ENCODE measurements at places on chromosomes 12 and 14.

GRCh38 chr12:28827861-28828260 is 321.2 kb upstream of the FAR2 start:
- no peak for DNase-seq

DNA sequence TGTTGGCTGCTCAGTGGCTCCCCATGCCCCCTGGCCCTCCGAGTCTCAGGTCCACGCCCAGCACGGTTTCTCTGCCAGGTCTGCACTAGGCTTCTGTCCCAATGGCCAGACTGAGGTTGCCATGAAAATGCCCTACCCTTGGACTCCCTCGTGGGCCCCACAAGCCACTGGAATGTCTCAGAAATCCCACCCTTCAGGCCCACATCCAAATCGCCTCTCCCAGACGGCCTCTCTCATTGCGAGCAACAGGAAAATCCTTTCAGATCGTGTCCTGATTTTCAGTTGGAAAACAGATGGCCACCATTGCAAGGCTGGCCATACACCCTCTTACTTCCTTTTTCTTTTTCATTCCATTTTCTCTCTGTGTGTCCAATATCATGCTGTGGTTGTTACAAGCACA is 77.3 kb downstream of the IRF2BPL start:
- no peak for DNase-seq

DNA sequence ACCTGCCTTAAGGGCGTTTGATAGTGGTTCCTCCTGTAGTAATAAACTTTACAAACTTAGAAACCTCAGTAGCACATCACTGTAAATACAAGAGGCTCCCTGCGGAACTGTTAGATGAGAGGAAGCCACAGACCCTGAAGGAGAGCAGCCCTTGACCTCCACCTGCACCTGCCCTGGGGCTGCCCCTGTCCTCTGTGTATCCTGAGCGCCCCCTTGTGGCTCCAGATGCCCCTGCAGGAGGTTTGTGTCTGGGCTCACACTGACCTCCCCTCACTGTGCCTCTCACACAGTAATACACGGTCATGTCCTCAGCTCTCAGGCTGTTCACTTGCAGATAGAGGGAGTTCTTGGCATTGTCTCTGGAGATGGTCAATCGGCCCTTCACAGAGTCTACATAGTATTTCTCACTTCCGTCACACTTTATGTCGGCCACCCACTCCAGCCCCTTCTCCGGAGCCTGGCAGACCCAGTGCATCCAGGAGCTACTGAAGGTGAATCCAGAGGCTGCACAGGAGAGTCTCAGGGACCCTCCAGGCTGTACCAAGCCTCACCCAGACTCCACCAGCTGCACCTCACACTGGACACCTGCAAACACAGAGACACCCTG is 1059.8 kb downstream of the TMEM121 start:
- DNase-seq, result no peak

DNA sequence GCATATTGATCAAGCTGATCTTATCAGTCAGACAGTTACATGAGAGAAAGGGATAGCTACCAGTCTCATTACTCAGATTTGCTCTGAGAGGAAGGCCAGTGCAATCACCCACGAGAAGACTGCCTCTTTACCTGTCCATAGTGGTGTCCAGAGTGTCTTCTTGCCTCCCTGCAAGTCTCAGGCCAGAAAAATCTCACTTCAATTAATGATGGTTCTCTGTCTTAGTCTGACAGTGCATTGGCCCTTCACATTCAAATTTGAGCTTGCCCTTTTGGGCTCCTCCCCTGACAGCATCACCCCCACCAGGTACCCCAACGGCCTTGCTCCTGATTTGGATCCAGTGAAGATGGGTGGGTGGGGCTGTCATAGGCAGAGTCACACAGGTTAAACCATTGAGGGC is at the start of gene AICDA:
Gene AICDA (minus strand): TSS at position 231 of the 400 bp plus-strand sequence. CDS start 92 bp downstream, at position 139.
- no peak for DNase-seq

GRCh38 chr14:76352639-76353281 is 23.2 kb upstream of the ESRRB start:
- peak; percentile 45 for DNase-seq

DNA sequence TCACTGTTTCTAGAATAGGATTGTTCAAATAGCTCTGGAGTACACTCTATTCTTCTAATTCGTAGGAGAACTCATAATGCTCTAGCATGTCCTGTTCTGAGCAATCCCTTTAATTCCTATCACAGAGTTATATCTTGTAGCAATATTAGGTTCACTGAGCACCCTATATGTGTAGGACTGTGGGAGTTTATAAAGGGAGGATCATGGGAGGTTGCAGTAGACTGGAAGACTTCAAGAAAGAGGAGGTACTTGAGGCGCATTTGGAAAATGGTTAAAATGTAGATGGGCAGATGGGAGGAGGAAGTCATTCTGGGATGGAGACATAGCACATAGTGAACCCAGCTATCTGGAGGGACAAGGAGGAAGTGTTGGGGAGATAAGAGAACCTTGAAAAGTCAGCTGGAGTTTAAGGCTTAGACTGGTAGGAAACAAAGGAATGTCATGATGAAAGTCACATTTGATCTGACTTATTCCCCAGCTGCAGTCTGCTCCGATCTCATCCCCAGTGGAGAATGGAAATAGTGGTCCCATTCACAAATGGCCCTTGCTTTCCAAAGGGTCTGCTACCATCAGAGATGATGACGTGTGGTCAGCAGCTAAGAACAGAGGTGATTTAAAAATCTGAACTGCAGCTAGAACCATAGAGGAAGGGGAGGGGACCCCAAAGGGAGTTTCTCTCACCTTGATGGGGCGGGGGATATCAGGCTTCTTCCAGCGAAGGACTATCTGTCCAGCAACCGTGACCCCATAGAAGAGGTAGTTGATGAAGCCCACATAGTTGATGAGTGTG is 10.1 kb upstream of the CEBPE start:
- no peak for DNase-seq

DNA sequence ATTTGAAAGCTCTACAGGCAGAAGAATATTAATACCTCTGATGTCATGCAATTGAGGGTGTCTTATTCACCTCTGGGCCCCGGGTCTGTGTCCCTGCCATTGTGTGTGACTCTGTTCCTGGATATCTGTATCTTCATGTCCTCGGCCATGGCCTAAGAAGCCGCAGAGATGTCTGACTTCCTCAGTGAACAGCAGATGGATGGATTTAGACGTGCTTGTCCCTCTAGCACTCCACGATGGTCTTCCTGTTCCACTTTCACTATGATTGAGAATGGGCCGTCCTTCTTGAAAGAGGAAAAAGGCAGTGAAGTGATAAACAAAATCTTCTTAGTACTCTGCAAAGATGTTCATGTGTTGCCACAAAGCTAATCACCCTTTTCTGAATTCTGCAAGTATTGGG is 217.4 kb downstream of the SLC41A2 start:
- DNase-seq, result no peak

DNA sequence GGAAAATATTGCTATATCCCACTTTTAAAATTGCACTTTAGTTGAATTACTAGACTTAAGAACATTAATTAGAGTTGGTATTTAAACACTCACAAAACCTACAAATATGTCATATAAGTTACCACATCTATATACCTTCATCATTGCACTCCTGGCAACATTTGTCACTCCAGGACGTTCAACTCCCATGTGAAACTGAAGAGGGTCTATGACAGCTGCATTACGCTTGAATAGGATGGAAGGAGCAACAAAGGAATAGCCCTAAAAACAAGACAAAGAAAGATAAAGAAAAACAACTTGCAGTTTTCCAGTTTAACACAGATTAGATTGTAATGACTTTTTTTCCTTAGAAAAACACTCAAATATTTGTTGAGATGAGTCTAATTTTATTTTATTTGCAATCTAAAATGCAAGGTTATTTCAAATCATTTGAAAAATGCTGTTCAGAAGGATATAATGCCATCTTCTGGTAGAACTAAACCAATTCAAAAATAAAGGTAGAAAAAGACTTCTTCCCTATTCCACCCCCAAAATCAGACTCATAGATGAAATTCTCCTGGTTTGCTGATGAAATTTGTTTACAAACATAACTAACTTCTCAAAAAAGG is 84.3 kb upstream of the TTC7B start:
- DNase-seq, result no peak

DNA sequence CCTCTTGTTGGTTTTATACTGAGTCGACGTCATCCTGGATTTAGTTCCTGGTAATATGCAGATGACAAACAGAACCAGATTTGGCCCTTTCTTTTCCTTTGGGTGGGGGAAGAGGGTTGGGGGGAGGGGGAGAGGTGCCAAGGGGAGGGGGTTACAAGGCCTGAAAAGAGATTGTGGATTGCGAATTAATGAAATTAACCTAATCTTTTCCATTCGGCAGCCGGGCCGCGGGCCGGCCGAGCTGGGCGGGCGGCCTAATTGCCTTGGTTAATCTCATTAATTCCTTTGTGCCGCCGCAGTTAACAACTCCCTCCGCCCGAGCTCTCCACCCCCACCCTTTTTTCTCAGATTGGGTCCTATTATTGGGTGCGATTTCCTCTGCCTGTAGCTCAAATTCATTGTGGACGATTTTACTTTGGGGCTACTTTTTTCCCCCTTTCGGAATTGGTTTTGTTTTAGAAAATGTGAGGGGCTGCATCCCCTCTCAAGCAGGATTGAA is 387 bp upstream of the GSC start:
- no peak for DNase-seq

DNA sequence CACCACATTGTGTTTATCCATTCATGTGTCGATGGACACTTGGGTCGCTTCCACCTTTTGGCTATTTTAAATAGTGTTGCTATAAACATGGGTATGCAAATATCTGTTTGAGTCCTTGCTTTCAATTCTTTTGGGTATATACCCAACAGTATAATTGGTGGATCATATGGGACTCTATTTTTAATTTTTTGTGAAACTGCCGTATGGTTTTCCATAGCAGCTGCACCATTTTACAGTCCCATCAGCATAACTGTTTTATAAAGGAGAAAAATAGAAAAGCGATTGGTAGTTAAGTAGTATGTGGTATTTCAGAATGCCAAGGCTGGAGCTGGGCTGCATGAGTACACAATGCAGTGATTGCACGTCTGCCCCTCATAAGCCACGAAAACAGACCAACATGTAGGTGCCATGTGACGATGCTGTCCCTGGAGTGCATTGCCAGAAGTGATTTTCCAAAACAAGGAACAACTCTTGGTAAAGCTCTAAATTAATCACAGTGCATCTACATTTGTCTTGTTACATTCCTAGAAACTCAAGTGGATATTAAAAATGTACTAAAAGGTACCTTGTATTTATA is 83.5 kb downstream of the C12orf75 start:
- DNase-seq, result no peak

DNA sequence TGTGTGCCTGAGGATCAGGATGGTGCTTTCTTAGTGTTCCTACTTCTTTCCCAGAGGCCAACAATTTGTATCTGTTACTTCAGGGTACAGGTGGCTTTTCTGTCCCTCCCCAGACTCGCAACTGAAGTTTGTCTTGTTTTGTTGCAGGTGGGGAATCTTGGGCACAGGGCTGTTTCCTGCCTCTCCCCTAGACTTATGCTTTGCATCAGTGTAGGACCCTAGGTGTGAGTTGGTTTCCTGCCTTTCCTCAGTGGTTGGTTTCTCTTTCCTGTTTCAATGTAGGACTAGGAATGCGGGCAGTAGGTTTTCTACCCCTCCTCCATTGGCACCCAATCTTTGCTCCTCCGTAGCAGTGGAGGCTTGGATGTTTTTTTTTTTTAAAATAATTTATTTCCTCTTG is 87.0 kb downstream of the TRMT5 start:
- no peak for DNase-seq

- DNase-seq, result no peak
Measured at GRCh38 chr12:95959107-95959506, 16.0 kb downstream of the AMDHD1 start.

GRCh38 chr12:3004655-3005565 is 45.7 kb downstream of the TEAD4 start:
- DNase-seq, result no peak

GRCh38 chr14:100777366-100777817 is 48.5 kb upstream of the MEG3 start:
- peak; percentile 1 for DNase-seq

- no peak for DNase-seq
Measured at GRCh38 chr12:132393991-132394949, 64.9 kb upstream of the GALNT9 start.
